ENCODE measurements at places on chromosomes 12 and 14. TPM values are rescaled to one million over a fixed set of nuclear protein-coding genes. Genes with fewer than 3 reads are reported as not detected.

- DNase-seq: no peak
Measured at GRCh38 chr12:101981868-101982267, 79.9 kb downstream of the WASHC3 start.

Gene SIX4
- polyA plus RNA-seq: 4.5 TPM

DNA sequence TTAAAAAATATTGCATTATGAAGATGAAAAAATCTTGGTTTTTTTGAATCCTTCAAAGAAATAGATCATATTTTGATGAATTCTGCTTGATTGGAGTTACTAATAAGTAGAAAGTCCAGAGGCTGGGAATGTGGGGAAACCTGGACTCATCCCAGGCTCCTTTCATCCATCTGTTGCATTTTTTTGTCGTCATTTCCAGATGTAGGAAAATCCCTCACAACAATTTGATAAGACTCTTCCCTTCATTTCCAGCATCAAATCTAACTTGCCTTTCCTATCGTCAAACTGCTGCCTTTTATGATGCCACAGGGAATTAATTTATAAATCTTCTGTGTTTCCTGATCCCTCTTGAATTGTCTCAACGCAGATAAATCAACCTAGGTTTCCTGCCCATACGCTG is 211.6 kb downstream of the FBXL14 start:
- DNase-seq: no peak

DNA sequence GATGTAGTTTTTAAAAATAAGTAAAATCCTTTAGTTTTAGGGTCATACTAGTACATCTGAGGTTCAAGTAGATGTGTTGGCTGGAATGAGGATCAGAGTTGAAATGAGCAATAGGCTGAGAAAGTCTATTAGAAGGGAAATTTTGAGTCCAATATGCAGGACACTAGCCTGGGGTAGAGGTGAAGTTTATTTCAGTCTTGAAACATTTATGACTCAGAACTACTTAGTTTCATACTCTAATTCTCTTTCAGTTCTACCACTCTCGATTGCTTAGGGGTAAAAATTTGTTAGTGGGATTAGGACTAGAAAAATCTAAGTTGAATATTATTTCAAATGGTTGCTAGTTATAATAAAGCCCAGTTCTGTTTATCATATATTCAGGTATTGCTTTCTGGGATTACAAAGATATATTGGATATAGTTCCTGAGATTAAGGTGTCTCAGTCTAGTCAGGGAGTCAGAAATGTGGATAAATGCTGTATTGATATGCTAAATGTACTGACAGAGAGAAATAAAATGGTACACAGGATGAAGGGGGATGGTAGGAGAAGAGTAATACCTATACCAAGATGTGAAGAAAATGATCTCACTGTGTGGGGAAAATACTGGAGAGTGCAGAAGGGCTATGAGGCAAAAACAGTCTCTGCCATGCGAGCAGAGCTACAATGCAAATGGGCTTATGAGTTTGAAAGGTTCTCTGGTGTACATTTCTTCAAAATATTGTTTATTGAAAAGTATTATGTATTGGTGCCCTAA is 395.8 kb upstream of the FBXO33 start:
- no peak for DNase-seq

- DNase-seq: no peak
Measured at GRCh38 chr12:57342207-57342691, 88.6 kb downstream of the R3HDM2 start.

GRCh38 chr12:4486049-4486699 is 40.6 kb upstream of the FGF6 start:
- DNase-seq: no peak

Gene AICDA
- not detected for polyA plus RNA-seq

GRCh38 chr14:51680031-51680430 is 28.3 kb downstream of the FRMD6 start:
- DNase-seq: no peak

DNA sequence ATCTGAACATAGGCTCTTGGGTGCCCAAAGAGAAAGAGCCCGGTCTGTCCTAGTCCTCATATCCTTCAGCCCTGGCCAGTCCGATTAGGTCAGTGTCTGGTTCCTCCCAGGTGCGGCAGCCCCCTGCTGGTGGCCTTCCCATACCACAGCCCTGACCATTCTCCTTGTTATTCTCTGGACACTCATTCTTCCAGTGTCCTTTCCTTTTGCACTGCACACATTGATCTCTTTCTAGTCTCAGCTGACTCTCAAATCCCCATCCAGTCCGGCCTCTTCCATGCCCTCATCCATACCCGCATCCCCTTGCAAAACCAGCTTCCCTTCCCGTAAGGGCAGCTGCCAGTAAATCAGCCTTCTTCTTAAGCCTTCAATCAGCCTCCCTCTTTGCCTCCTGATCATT is 1316.3 kb downstream of the TMEM121 start:
- no peak for DNase-seq

DNA sequence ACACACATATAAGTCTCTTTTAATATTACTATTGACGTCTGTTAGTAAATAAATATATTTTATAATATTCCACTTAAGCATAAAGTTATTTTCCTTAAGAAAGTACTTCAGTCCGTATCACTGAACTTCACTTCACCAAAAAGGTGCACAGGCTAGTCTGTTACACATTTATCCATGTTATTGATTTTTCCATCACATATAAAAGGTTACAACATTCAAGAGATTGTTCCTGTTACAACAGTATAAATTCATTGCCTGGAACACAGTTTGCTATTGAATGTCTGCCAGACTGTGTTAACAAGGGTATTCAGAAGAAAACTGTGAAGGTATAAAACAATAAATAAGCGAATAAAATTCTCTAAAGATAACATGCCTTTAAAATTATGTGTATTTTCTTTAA is 175.9 kb downstream of the NTS start:
- DNase-seq: no peak

GRCh38 chr14:100788517-100788916 is 37.4 kb upstream of the MEG3 start:
- DNase-seq: no peak
